ENCODE measurements at places on chromosomes 1 and 21.

DNA sequence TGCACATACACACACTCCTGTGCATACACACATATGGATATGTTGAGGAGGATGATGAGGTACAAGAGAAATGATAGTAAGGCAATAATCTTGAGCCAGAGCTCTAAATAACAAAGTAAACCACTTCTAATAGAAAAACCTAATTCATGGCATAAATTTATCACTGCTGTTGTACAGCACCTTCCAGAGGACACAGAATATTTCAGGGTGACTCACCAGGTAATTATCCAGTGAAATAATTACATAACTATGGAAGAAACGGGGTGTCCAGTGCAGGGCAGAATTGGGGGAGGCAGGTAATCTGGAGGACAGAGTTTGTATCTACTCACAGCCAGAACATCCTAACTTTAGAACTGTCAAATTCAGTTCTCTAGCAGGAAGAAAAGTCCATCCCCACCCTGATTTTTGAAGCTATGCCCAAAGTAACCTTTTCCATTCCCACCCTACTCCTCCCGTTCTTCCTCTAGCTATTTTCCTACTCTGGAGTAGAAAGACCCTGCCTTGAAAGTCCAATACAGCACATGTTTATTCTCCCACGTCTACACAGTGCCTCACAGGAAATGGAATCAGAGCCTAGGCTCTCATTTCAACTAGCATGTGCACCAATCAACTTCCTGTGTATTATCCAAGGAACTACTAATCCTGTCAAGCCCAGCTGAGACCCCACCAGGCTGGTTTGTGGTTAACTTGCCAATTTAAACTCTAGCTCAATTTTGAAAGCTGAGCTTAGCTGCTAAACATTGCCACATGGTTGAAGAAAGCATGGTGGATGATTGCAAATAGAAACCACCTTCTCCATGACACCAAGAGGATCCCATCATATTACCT, 96.6 kb downstream of the PTPN14 start:
- no peak for DNase-seq

- DNase-seq, result no peak
These were observed 4.5 kb upstream of the LRRC52 start for GRCh38 chr1:165539306-165539705.

DNA sequence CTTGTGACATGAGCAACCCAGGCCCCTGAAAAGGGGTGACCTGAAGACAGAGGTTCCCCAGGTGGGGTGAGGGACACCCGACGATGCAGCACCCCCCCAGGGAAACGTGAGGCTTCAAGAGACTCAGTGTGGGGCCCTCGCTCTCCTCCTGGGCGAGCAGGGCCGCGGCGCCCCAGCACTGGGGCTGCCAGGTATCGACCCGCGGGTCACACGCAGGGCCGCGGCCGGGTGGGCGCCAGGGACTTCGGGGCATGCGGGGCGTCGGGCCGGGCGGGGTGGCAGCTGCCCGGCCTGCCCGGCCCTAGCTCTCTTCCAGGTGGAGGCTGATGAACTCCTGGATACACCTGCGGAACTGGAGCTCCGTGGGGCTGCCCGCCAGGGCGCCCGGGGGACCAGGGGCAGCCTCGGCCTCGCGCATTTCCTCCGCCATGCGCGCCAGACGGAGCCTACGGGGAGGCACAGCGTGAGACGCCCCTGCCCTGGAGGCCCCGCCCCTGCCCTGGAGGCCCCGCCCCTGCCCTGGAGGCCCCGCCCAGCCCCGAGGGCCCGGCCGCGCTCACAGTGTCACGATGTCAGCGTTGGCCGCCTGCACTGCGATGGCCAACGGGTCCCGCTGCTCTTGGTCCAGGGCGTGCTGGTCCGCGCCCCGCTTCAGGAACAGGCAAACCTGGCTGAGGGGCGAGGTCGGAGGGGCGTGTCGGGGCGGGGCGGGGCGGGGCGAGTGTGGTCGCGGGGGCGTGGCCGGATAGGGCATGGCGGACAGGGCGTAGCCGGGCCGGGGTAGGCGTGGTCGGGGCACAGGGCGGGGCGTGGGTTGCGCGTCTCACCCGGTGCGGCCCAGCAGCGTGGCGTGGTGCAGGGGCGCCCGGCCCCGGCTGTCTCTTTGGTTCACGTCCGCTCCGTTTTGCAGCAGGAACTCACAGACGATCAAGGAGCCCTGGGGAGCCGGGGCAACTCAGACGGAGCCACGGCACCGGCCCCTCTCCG, 13.3 kb downstream of the SCNN1D start:
- no peak for DNase-seq

DNA sequence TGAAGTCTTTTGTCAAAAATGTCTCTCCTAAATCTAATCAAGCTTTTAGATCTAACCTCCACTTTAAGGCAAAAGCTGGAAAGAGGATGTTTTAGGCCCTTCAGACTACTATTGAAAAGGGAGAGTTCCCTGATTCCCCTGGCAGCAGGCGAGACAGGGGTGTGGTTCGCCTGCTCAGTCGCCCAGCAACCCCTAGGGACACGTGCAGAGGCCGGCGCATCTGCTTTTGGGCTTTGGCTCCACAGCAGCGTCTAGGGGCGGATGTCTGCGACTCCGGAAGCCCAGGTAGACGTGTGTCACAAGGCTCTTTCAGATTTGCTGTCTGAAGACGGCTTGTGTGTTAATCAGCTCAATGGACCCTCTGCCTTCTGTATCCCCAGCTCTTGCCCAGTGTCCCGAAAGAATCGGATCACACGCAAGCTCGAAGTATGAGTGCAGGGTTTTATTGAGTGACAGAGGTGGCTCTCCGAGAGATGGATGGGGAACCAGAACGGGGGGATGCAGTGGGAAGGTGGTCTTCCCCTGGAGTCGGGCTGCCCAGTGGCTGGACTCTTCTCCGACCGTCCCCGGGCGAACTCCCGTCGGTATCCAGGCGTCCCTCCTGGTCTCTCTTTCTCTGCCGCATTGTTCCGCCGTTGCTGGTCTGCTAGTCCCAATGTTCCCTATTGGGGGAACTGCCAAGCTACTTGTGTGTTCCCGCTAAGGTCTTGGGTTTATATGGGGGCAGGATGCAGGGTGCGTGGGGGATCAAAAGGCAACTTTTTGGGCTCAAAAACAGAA, 45.5 kb downstream of the OLFML2B start:
- no peak for DNase-seq

DNA sequence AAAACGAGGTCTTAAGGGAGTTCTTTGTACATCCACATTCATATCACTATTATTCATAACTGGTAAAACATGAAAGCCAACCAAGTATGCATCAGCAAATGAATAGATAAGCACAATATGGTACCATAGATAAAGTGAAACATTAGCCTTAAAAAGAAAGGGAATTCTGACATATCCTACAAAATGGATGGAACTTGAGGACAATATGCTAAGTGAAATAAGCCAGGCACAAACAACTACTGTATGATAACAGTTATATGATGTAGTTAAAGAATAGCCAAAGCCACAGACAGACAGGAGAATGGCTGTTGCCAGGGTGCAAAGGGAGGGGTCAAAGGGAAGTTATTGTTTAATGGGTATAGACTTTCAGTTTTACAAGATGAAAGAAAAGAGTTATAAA, 148.9 kb downstream of the EIF4G3 start:
- no peak for DNase-seq

- DNase-seq, result no peak
These were observed 92.1 kb downstream of the BACH1 start for GRCh38 chr21:29390778-29391177.

DNA sequence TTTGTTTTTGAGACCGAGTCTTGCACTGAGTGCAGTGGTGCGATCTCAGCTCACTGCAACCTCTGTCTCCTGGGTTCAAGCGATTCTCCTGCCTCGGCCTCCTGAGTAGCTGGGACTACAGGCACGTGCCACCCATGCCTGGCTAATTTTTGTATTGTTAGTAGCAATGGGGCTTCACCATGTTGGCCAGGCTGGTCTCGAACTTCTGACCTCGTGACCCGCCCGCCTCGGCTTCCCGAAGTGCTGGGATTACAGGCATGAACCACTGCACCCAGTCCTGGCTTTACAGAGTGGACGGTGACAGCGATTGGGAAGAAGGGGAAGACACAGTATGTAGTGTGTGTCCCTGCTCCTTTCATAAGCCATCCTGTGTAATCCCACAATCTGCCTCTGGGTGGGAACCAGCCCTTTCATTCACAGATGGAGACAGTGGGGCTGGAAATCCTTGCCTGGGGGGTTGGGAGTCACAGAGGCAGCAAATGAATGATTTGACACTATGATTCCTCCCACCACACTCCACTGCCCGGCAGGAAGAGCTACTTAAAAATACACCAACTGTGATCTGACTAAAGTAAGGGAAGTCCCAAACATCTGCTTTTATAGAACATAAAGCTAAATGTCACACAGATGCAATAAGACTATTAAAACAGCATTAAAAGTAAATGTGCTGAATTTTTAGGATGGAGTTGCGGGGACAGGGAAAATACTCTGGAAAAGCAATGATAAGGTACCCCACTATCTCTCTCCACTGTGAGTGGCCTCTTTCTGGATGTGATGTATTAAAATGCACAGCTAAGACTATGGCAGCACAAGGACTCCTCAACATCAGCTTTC, 4.5 kb downstream of the PARP1 start:
- DNase-seq, result no peak

GRCh38 chr1:78703806-78704205, 54.2 kb downstream of the IFI44 start:
- no peak for DNase-seq

DNA sequence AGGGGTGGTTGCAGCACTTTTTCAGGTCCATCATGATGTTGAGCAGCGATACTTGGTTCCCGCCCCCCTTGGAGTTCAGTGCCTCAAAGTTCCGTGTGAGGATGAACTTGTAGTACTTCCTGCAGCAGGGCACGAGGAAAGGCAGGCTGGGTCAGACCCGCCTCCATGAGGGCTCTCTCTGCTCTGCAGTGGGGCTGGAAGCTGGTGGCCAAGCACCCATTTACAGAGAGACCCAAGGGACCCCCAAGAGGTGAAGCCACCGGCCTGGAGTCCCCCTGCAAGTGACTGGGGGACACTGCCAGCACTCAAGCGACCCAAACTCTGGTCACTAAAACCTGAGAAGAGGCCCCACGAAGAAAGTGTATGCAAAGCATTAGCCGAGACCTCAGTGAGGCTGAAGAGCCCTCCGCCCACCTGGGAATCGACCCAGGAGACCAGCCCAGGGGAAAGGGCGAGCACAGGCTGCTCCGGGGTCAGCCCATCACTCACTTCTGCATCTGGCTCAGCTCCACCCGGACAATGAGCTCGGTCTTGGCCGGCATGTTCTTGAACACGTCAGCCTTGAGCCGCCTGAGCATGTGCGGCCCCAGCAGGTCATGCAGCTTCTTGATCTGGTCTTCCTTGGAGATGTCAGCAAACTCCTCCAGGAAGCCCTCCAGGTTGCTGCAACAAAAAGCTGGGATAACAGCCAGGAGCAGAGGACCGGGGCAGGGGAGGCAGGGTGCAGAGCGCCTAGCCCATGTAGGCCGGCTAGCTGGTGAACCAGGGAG, 45.2 kb downstream of the CHD5 start:
- no peak for DNase-seq

- peak; percentile 54 for DNase-seq
These were observed 540 bp downstream of the ARHGEF2 start for GRCh38 chr1:155977690-155978324.

DNA sequence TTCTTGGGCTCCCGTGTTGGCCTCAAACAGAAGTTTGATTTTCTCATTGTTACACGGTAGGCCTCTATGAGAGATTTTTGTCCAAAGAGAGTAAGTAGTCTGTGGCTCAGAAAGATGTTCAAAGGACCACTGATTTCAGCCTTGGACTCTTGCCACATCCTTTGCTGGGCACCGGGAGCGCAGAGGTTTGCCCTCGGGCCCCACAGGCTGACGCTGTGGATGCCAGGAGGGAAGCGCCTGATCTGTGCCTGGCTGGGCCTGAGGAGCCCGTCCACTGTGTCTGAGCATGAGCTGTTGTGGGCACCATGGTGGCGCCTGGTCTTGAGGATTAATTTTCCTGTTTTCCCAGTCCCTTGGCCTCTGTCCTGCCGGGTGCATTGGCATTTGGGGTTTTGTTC, 52.3 kb downstream of the PCNT start:
- no peak for DNase-seq

DNA sequence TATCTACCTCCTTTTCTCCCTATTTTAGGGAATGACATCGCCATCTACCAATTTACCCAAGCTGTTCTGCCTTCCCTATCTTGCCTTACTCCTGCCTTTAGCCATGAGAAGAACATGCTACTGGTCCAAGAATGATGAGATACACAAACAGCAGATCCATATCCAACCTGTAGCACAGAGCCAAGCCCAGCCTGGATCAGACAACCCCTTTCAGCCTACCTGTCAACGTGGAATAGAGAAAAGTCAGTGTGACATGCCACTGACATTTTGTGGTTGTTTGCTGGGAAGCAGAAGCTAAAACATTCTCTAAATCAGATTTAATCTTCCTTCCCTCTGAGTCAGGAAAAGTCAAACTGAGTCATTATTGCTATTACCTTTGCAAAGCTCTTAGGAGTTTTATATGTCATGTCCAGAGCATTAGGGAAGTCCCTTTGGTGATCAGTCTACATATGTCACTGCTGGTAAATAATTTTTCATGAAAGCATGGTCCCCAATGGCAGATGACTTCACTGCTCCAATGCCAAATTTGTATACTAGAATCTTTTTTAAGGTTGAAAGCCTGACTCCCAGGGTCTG, 143.1 kb downstream of the TPR start:
- DNase-seq, result no peak

DNA sequence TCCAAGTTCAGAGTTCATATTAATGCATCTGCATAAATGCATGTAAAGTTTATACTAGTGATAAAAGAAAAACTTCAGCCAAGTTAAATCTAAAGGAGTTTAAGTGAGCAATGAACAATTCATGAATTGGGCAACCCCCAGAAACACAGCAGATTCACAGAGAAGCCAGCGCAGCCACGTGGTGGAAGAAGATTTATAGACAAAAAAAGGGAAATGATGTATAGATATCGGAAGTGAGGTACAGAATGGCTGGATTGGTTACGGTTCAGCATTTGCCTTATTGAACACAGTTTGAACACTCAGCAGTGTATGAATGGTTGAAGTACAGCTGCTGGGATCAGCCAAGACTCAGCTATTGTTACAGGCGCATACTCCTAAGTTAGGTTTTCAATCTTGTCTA, 5.7 kb downstream of the AK5 start:
- DNase-seq, result no peak

DNA sequence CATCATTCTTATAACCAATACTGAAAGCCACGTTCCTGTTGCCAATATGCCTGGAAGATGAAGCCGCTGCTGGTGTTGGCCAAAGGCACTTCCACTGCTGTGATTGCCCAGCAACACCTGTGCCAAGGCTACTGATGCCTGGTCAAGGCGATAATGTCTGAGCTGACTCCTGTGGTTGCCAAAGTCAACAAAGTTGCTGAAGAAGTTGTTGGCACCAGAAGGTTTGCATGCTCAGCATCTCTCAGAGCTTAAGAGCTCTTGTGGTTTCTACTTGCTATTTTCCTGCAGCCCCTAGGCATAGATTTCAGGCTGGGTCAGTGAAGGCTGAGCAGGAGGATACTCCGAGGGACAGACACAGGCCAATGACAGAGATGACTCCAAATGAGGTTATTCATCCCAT, 63.4 kb upstream of the RAB3GAP2 start:
- no peak for DNase-seq

Data from GM12891 (cell line).